ENCODE measurements at places on chromosomes 7 and 10.

- no peak for DNase-seq
Observed at GRCh38 chr7:34849163-34849960, 187.9 kb downstream of the DPY19L1 start.

- no peak for DNase-seq
Observed at GRCh38 chr7:40647719-40648118, 512.9 kb downstream of the SUGCT start.

DNA sequence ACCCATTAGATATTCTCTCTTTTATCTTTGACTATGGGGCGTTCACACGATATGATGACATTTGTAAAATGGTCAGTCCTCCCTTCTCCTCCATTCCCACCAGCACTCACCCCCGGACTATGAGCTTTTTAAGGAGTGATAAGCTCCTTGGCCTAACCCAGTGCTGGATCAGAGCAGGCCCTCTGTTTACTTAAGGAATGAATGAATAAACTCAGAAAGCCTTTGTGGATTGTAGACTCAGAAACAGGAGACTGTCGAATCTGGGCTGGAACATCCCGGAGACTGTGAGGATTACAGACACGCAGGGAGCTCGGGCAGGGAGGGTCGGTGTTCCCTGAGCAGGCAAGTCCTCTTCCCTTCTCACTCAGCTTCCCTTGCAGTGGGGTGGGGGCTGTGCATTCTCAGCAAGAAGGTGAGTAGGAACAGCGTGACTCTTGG lies 6.8 kb upstream of the ZCCHC24 start:
- no peak for DNase-seq

DNA sequence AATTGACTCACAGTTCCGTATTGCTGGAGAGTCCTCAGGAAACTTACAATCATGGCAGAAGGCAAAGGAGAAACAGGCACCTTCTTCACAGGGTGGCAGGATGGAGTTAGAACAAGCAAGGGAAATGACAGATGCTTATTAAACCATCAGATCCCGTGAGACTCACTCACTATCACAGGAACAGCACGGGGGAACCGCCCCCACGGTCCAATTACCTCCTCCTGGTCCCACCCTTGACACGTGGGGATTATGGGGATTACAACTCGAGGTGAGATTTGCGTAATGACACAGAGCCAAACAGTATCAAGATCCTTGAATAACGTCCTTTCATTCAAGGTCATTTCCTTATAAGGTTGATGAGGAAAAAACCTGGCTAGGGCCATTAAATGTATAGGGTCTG lies 176.6 kb downstream of the TPK1 start:
- no peak for DNase-seq

GRCh38 chr10:109882251-109883057 lies 40.9 kb downstream of the XPNPEP1 start:
- no peak for DNase-seq

DNA sequence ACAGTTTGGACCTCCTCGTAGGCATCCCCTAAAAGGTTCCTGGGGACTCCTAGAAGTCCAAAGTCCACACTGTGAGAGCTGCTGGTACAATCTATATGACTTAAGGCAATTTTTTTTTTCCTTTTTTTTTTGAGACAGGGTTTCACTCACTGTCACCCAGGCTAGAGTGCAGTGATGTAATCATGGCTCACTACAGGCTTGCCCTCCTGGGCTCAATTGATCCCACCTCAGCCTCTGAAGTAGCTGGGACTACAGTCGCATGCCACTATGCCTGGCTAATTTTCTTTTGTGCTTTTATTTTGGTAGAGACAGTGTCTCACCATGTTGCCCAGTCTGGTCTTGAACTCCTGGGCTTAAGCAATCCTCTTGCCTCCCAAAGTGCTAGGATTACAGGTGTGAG lies 4.6 kb upstream of the SPOCK2 start:
- DNase-seq = no peak

DNA sequence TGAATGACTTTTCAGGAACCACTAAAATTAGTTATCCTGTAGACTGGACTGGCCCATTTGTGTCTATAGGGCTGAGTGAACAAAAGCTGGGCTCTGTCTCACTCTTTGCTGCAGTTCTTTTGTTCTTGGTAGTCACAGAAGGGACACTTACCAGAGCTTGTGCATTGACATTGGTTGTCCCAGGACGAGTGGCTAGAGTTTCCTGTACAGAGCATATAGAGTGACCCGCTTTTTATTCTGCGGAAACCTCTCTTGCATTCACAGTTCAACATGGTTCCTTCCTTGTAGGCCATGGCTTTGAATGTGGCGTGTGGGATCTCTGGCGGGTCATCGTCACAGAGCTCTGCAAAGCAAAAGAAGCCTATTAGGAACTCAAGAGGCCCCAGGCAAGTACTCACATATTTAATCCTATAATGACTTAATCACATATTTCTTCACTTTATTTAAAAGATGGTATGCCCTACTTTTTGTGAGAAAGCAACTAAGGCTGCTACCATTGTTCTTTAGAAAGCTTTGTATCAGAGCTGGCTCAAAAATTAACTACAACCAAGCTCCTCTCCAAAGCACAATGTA lies 36.4 kb downstream of the IL2RA start:
- DNase-seq = no peak
